Mammary epithelial cell (primary cell): ENCODE measurements at places on chromosomes 16 and 17.

DNA sequence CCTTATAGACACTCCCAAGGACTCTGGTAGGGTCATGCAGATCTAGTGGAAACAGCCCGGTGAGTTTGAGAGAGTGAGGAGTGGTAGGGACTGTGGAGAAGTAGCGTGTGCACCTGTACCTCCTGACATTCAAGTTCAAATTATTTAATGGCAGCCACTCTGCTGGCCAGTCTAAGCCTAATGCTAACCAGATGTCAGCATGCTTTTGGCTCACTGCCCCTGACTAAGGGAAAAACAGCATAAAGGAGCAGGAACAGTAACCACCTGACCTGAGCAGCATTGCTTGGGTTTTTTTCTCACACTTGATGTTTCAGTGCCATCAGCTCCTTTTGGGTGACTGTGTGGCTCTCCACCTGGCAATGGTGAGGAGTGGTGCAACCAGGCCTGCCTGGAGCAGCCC lies 23.8 kb upstream of the SLC12A3 start:
- no peak for DNase-seq

- no peak for DNase-seq
Measured at GRCh38 chr17:67733449-67733848, 15.7 kb downstream of the NOL11 start.

GRCh38 chr16:28991687-28992086 lies 6.8 kb downstream of the LAT start:
- DNase-seq = no peak

- no peak for DNase-seq
Measured at GRCh38 chr17:77700165-77700881, 258.2 kb upstream of the TNRC6C start.

- DNase-seq = no peak
Measured at GRCh38 chr16:58855291-58855863, 121.3 kb upstream of the GOT2 start.
